ENCODE measurements at places on chromosomes 12 and 14.

DNA sequence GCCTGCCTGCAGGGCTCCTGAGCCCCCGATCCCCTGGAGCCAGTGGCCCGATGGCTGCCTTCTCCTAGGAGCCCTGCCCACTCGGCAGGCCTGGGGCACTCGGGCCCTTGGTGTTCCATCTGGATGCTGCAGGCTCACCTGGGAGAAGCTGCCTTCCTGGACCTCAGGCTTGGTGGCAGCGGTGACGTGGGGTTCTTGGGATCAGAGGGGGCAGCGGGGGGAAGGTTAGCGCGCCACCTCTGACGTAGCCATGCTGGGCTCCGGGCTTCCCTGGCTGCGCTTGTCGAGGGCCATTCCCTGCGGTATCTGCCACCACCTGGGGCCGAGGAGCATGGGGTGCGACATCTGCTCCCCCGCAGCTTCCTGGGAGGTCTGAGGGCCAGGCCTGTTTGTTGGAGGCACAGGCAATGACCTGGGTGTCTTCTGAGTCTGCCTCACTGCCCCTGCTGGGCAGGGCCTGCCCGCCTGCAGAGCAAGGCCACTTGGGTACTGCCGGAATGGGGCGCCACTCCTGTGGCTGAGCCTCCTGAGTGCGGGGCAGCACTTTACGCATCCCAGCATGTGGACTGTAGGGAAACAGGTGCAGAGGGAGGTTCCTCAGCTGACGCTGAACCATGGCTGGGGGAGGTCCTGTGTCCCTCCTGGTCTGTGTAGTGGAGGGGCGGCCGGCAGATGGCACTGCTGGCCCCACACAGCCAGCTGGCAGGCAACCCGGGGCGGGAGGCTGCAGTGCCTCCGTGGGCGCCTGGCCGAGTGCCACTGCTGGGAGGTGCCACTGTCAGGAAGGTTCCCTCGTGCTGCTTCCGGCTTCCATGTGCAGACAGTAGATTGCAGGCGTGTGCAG lies 20.3 kb downstream of the MTA1 start:
- no peak for DNase-seq

GRCh38 chr12:128810182-128811127 lies 13.3 kb downstream of the SLC15A4 start:
- no peak for DNase-seq

DNA sequence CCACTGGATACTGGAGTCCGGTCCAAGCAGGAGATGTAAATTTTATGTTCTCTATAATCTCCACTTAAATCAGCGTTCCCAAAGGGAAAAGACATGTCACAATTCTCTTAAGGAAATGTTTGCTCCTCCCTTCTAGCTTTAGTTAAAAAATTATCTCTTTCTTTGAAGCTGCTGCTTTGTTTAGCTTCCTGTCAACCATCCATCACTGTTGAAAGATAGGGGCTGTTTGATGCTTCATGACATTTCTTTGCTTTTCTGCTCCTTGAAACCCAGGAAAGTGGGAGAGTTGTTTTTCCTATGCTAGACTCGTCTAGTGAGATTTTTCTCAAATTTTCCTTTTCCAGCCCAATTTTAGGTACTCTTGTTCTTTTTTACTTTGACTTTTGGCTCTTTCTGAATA lies 31.9 kb downstream of the MBIP start:
- DNase-seq: no peak

DNA sequence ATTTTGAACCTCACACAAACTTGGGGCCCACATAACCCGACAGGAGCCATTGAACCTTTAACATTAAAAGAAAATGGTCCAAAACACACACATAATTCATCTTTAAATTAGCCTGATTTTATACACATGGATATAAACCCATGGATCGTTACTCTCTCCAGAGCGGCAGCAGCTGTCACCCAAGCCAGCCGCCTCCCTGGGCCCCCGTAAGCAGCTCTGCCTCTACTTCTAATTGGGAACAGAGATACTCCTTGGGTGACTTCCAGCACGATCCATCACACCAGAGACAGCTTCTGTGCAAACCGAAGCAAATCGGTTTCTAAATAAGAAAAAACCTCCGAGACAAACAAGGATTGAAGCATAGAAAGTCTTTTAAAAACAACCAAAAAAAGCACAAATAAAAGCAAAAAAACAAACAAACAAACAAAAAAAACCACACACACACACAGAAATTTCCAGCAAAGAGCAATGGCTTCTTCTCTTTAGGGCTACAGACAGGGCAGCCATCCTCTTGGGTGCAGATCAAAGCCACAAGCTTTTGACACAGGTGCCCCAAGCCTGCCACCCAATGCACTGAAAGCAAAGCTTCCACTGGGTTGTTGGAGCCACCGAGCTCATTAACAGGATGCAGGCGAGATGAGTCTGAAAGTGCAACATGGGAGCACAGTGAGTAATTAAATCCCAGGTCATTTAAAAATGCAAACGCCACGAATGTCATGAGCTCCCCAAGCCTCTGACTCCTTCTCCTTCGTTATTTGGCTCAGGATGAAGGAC lies 156.9 kb downstream of the DPF3 start:
- no peak for DNase-seq

DNA sequence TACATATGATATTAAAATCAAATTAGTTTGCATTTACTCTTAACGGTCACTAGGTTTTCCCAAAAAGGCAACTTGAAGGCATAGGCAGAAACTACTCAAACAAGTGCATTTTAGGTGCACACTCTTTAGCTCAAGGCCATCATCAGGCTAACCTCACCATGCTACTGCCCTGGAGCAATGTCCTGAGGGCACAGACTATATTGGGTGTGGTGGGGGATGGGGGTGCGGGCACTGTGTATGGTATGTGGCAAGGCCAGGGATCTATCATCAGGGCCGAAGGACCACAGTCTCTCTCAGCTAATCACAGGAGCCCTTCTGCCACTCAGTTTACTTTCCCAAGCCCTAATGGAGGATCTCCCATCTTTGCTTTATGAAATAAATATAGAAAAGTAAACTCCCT lies 51.9 kb downstream of the SH2B3 start:
- no peak for DNase-seq
